ENCODE measurements at places on chromosomes 5 and 9. TPM values are rescaled to one million over a fixed set of nuclear protein-coding genes. Genes with fewer than 3 reads are reported as not detected.

ELOVL7 gene
- 0.46 TPM for total RNA-seq

SPATA31C1 gene
- not detected for total RNA-seq

CAMK2A gene
- 17.0 TPM for total RNA-seq

- no peak for DNase-seq
These were observed 21.2 kb downstream of the CAST start for GRCh38 chr5:96683392-96683791.

DNA sequence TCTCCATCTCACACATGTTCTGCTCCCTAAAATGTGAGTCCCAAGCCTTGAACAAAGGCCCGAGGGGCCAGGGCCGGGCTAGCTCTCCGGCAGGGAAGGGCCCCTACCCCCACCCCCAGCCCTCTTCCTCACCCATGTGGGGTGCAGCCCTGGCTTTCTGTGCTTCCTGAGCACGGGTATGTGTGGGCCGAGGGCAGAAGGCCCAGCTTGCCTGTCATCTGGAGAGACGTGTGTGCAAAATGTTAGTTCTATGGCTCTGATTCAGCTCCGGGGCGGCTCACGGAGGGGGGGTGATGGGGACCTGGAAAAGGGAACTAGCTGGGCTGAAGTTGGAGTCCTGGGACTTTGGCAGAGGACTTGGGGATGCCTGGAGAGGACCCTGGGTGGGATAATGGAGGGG is 90.3 kb upstream of the ARAP3 start:
- DNase-seq, result no peak

- no peak for DNase-seq
These were observed 113.4 kb downstream of the PAPPA start for GRCh38 chr9:116267021-116267420.

GRCh38 chr9:108445431-108446071 is 410.2 kb downstream of the ACTL7B start:
- no peak for DNase-seq
